ENCODE measurements at places on chromosomes 5 and 9.

DNA sequence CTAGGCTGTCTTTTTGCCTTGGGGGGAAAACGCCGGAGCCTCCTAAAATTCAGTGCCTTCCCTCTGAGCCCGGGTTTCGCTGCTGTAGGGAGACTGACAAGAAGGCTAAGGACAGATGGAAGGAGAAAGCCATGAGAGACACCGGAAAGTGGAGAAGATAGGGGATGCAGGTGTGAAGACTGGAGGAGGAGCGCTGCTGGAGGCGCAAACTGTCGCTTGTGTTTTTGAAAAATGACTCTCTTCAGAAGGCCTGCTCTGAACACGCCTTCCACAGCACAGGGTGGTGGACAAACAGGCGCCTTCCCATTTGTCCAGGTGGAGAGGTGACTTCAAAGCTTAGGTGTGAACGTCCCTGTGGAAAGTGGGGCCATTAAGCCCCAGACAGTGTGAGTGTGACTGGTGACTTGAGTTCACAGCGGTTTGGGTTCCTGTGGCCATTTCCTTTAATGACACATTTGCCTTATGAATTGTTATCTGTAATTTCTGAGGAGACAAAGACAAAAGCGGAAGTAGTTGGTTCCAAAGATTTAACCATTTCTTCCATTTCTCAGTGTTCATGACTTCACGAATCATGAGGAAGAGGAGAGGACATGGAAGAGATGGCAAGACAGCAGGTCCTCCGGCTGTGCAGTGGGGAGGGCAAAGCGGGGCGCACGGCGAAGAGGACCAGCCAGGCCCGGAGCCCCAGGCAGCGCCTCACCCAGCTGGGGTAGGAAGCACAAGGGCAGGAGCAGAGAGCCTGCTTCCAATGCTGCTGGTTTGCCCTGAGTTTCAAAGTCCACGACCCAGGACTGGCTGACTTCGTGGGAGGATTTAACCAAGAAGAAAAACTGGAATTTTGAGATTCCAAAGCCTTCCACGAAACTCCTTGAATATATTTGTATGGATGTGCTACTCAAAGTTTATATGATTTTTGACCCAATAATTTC is 27.8 kb upstream of the SEMA4D start:
- peak; percentile 78 for DNase-seq

GRCh38 chr9:133566382-133566781 is 31.9 kb downstream of the ADAMTSL2 start:
- no peak for DNase-seq

- DNase-seq = no peak
Measured at GRCh38 chr9:124366476-124367220, 48.6 kb downstream of the PSMB7 start.

GRCh38 chr9:87184956-87185642 is 237.8 kb upstream of the GAS1 start:
- DNase-seq = no peak

- DNase-seq = no peak
Measured at GRCh38 chr5:100108883-100109282, 426.3 kb upstream of the FAM174A start.

Measured in inflammatory macrophage (primary cell).